ENCODE measurements at places on chromosomes 12 and 14.

DNA sequence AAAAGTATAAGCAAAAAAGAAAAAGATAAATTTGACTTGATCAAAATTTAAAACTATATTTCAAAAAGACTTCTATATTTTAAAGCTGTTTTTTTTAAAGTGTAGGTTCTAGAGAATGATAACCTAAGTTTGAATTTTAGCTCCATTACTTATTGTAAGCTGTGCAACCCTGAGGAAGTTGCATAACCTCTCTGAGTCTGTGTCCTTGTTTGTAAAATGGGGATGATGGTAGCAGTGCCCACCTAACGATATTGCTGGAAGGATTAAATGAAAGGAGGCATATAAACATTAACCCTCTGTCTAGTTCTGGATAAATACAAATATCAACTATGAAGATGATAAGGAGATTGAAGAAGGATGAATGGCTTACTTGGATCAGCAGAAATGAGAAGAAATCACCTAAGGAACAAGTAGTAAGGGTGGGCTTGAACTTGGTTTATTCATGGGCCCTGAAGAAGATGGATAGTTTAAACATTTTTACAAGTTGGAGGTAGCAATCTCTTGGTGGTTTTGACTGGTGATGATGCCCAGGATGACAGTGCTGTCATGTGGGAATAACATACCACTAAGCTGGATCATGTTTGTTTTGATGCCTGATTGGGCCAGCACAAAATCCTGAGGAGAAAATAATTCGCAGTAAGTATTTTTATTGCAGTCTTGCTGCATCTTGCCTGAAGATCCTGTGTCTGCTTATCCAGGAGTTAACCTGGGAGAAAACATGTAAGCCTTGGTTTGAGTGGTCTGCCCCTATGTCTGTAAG, 35.0 kb downstream of the TXNRD1 start:
- no peak for DNase-seq

- no peak for DNase-seq
Measured at GRCh38 chr12:52759218-52759617, 17.9 kb downstream of the KRT76 start.

DNA sequence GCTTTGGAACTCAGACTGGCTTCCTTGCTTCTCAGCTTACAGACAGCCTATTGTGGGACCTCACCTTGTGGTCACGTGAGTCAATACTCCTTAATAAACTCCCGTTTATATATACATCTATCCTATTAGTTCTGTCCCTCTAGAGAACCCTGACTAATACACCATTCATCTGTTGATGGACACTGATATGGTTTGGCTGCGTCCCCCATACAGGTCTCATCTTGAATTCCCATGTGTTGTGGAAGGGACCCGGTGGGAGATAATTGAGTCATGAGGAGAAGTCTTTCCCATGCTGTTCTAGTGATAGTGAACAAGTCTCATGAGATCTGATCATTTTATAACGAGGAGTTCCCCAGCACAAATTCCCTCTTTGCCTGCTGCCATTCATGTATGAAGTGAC, 57.0 kb downstream of the OTOGL start:
- DNase-seq = no peak

- no peak for DNase-seq
Measured at GRCh38 chr12:15779925-15780324, 9.3 kb downstream of the EPS8 start.

DNA sequence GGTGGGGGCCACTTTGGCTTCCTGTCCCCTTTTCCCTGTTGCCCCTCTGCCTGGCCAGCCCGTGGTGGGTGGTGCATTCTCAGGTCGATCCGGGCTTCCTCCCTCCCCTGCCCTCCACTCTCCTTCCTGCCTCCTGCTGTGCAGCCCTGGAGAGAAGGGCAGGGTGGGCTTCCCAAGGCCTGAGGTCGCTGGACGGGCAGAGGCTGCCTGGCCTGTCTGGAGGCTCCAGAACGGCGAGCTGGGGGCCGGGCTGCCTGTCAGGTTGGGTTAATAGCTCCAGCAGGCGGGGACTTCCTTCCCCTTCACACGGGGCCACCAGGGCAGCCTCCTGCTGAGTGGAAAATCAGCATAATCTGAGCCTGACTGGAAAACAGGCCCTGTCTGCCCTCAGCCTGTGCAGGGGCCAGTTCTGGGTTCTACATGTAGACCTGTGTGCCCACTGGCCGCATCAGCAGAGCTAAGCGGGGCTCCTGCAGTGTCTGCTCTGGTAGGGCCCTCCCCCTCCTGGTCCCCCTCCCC, 11.3 kb downstream of the KIF26A start:
- no peak for DNase-seq

DNA sequence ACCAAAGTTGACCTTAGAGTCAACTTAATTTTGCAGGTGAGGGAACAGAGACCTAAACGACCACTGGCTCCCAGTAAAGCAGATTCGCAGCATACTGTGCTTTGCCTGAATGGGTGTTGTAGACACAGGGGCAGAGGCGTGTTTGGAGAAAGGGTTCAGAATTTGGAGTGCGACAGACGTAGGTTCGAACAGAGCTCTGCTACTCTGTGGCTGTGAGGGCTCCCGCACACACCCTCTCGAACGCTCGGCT, 243 bp upstream of the TOMM20L start:
- DNase-seq = no peak

DNA sequence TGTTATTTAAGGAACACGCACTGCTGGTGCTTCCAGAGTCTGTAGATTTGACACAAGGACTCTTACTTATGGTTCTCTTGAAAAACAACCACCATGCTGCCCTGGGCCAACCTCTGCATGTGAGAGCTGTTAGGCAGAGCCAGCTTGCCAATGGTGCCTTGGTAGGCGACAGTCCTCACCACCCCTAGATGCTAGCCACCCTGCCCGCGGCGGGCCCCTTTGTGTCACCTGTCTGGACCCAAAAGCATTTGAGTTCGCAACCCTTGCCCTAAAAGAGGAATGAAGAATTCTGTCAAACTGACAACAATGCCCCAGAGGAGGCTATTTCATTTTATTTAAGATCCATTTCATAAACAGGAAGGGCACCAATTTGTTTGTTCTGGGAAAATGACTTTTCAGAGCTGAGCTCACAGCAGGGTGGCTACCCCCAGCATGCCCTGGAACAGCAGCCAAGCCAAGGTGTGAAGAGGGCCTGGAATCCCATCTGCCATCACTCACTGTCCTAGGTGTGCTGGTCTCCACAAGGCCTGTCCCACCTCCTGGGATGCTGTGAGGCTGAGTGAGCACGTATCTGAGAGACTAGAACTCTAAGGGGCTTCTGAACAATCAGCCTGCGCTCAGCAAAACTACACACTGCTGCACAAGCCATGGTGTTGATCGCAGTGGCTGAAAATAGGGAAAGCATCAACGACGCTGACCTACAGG, 63.8 kb upstream of the FZD10 start:
- no peak for DNase-seq

GRCh38 chr14:56057071-56057741, 61.0 kb upstream of the PELI2 start:
- DNase-seq = no peak
